SJSA1 (cell line): ENCODE measurements at places on chromosomes 11 and 22.

DNA sequence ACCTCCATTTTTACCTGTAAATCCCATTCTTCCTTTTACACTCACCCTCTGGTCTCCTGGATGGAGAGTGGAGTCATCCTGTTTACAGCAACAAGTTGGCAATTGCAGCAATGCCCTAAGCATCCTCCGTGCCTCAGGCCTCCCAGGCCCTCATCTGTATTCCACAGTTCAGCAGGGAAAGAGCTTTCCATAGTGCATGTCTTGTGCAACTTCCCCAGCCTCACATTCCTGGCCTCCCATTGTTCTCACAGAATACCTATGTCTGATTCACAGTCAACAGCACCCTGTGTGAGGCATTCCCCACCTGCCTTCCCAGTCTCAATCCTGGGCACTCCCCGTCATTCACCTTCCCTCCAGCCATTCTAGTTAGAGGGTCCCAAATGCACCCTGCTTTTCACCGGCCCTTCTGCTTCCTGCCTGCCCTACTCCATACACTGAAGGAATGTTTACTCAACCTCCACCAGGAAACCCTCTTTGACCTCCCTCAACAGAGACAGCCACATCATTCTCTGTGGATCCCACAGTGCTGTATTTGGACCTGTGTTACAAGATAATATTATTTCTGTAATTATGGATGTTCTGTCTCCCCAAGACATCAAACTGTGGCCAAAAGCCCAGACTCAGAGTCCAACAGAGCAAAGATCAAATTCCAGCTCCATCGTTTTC is 405.7 kb downstream of the BUD13 start:
- no peak for DNase-seq

DNA sequence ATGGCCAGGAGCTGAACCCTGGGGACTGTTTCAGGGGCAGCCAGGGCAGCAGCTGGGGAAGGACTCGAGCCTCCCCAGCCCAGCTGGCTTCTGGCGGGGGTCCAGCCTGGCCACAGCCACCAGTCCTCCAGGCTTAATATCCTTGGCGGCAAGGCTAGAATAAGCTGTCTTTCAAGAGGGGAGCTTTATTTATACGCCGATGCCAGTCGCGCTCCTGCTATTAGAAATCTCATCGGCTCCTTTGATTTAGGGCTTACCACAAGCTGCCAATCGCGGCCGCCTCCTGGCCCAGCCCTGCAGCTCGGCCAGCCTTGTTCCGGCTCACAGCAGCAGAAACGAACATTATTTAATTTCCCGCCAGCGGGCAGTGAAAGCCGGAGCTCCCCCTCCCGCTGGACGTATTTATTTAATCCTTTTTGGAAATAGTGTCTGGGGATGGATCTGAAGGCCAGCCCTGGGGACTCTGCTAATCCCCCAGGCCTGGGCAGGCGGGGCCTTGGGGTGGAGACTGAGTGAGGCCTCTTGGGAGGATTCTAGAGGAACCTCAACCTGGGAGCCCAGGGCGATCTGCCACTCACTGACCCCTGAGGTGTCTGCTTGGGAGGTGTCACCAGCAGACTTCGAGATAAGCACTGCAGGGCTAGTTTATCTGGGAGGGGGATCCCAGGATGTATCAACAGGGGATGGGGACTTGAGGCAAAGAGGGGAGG is 363.1 kb downstream of the MN1 start:
- DNase-seq, result no peak

DNA sequence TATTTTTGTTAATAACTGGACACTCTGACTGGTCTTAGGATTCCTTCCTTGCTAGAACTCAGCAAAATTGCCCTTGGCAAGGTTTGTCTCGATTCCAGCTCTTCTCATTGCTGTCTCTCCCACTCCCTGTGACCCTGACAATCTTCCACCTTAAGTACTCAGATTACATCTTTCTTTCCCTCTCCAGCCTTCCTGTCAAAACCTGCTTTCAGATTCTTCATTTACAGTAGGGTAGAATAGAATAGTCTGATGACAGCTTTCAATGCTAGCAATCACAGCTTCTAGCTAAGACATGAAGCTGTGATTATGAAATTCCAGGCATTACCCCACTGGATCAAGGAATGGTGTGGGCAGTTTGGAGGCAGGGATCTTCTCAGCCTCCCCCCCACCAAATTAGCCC is 39.2 kb upstream of the LMO2 start:
- DNase-seq, result no peak

DNA sequence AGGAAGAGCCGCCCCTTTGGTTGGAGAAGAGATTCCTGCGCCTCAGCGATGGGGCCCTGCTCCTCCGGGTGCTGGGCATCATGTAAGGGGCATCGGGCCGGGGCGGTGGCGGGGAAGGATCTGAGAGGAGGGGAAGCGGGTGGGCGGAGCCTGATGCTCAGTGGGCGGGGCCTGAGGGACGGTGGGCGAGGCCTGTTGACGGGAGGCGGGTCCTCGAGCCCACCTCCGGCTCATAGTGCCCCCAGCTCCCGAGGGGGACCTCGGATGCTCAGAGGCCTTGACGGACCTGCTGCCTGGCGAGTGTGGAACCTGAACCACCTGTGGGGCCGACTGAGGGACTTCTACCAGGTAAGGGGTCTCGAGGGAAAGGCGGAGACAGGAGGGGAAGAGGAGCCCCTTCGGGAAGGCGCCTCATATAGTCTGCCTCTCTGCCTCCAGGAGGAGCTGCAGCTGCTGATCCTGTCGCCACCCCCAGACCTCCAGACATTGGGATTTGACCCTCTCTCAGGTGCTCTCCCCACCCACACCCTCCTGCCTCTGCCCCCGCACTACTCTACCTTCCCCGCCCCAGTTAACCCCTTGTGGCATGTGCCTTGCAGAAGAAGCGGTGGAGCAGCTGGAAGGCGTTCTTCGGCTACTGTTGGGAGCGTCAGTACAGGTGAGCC is 799 bp downstream of the CCDC88B start:
- DNase-seq, result no peak

- DNase-seq, result no peak
Measured at GRCh38 chr11:103881584-103881983, 154.9 kb upstream of the DDI1 start.

GRCh38 chr22:23403152-23403719 is 176.9 kb downstream of the IGLL1 start:
- no peak for DNase-seq

GRCh38 chr11:13104619-13105236 is 95.6 kb downstream of the RASSF10 start:
- DNase-seq, result no peak

DNA sequence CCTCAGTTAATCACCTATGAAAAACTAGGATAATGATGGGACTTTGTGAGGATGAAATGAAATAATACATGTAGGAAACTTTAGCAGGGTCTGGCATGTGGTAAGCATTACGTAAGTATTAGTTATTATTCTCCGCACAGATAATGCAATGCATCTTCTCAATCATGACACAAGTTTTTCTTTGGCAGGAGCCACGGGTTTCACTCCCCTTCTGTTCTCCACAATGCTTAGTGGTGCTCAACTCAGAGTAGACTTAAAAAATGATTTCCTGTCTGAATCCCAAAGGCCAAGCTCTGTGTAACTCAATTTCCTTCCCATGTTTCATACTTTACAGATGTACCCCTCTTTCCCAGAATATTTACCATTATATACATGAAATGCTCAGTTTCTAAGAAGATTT is 82.9 kb downstream of the CCDC34 start:
- no peak for DNase-seq

GRCh38 chr11:33719587-33719986 is 16.6 kb downstream of the CD59 start:
- DNase-seq, result no peak

GRCh38 chr11:120284272-120284671 is 40.8 kb upstream of the TLCD5 start:
- DNase-seq, result no peak

GRCh38 chr11:12787847-12788246 is 113.6 kb downstream of the TEAD1 start:
- peak; percentile 31 for DNase-seq

DNA sequence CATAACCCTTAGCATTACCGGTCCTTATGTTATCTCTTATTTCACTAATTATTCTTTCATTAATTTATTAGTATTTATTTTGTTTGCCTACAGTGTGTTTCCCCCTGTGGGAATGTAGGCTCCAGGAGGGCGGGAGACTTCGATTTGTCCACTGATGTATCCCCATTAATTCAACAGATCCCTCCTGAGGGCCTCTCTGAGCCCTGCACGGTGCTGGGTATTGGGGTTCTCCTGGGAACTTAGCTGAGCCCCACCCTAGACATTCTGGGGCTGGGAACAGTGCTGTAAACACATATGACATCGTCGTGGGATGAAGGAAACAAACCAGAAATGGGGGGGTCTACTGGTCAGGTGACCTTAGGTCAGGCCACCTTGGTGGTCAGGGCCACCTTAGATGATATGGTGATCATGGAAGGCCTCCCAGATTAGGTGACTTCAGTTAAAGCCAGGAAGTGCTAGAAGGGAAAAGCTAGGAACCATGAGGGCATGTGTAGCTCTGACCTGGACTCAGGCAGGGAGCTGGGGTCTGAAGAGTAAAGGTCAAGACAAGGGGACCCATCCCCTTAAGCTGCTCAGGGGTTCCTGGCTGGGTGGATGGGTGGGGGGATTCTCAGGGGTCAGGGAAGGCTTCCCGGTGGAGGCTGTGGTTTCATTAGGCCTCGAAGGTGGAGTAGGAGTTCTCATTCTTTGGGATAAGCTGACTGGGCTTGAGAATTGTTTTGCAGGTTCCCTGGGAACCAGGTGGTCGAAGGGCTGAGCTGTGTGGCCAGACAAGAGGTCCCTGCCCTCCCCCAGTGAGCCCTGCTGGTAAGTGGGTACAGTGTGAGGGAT is 1.0 kb downstream of the PHETA2 start:
- DNase-seq, result no peak

- no peak for DNase-seq
Measured at GRCh38 chr11:65699306-65699705, 12.7 kb upstream of the KAT5 start.

DNA sequence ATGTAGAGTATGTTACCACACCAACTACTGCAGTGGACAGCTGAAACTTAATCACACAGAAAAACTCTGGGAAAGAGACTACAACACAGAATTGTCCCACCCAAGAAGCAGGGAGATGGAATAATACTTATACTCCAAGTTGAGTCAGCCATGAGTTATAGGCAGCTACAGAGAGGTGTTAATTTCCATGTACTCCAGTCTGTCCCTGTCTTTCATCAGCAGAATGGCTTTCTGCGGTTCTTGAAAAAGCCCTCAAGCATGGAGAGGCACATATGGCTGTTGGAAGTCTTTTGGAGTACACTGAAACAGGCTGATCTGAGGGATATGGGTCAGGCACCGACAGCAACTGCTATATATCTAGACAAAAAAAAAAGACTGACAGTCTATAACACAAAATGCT is 219.5 kb downstream of the DLG2 start:
- no peak for DNase-seq

GRCh38 chr11:35275786-35276170 is 136.8 kb downstream of the CD44 start:
- DNase-seq, result no peak

GRCh38 chr22:30241576-30242371 is 4.8 kb downstream of the LIF start:
- no peak for DNase-seq

- no peak for DNase-seq
Measured at GRCh38 chr22:17946662-17947367, 77.5 kb downstream of the MICAL3 start.

GRCh38 chr22:44683237-44683636 is 18.8 kb upstream of the PRR5 start:
- DNase-seq, result no peak

DNA sequence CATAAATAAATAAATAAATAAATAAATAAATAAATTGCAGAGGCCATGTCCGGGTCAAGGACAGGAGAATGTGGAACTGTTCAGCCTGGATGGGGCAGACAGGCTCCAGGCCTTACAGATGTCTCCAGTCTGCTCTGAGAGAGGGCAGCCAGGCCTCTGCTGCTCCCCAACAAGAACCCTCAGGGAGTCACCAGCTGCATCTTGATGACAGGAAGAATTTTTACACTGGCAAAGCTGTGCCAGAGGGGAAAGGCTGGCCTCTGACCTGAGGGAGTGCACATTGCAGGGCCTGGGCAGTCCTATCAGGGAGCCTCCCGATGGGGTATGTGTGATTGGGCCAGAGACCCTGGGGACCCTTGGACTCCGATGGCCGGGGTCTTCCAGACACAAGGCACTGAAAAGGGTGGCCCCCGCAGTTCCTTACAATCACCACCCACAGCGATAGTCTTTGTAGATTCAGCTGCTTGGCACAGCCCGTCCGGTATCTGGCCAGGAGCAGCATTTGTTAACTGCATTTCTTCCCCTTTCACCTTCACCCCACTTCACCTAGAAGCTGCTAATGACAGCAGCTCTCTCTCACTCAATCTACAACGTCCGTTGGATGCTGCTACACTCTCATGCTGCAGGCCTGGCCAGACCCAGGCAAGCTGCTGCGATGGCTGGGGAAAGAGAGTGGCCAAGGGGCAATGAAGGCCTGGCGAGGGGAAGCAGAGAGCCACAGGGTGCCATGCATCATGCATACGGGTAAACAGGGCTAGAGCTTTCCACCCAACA is 8.1 kb downstream of the MOGAT2 start:
- DNase-seq, result no peak

GRCh38 chr11:126474220-126474619 is 118.7 kb downstream of the ST3GAL4 start:
- no peak for DNase-seq

DNA sequence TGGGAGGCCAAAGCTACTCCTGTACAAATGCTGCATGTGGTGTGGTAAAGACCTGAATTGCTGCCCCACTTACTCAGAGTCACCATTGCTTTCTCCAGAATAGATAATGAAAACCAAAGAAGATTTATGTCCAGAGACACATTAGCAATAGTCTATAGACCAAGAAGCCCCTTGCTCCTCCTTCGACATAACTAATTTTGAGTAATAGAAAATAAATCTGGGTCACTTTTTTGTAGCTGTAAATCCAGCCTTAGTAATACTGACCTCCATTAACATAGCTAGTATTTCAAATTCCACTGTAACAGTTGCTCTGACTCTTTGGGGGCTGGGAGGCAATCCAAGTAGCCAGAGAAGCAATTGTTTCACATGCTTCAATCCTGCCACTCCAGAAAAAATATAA is 145.9 kb downstream of the MAML2 start:
- no peak for DNase-seq

GRCh38 chr22:16914006-16914405 is 88.8 kb upstream of the XKR3 start:
- DNase-seq, result no peak

DNA sequence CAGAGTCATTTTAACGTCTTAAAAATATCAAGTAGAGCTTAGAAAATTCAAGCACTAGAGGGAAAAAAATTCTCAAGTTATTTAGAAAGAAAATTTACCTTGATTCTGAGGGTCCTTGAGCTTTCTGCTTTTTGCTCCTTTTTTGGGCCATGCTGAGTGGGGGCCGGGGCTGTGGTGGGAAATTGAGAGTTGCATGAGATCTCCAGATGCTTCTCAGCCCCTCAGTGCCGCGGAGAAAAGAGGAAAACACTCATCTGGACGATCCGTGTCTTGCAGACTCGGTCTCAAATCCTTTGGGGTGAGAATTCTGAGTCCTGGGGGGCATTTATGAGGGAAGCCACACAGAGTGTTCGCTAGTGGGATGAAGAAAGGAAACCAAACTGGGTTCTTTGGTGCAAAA is 700.8 kb downstream of the TBC1D22A start:
- no peak for DNase-seq

- no peak for DNase-seq
Measured at GRCh38 chr11:803467-803742, 1.6 kb downstream of the PIDD1 start.
